Mammary epithelial cell (primary cell): ENCODE measurements at places on chromosomes 1 and 21. TPM values are rescaled to one million over a fixed set of nuclear protein-coding genes. Genes with fewer than 3 reads are reported as not detected.

The NUP210L gene
- under 0.01 TPM for total RNA-seq

The LRRC8C gene
- 6.5 TPM for total RNA-seq

The PGLYRP3 gene
- total RNA-seq: not detected

The FCRL6 gene
- total RNA-seq: not detected

The STUM gene
- total RNA-seq: 1.2 TPM
